ENCODE measurements at places on chromosomes 1 and 21.

DNA sequence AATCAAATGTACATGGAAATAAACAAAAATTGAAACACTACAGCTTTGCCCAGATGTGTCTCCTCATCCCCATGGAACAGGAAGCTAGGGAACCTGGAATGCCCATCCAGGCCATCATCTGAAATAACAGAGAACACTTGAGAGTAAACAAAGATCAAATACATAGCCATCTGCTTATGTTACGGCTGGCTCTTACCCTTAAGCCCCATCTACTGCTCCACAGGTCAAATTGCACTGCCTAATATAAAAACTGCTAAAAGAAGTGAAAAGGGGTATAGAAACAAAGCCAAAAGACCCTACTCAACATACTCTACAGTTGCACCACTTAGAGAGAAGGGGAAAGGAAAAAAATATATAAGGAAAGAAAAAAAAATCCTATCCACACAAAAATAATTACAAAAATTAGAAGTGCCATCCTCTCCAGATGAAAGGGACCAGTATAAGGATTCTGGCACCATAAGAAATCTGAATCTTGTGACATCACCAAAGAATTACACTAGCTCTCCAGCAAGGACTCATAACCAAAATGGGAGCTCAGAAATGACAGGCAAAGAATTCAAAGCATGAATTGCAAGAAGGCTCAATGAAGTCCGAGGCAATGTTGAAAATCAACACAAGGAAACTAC, 26.9 kb downstream of the OR6Y1 start:
- DNase-seq = no peak

DNA sequence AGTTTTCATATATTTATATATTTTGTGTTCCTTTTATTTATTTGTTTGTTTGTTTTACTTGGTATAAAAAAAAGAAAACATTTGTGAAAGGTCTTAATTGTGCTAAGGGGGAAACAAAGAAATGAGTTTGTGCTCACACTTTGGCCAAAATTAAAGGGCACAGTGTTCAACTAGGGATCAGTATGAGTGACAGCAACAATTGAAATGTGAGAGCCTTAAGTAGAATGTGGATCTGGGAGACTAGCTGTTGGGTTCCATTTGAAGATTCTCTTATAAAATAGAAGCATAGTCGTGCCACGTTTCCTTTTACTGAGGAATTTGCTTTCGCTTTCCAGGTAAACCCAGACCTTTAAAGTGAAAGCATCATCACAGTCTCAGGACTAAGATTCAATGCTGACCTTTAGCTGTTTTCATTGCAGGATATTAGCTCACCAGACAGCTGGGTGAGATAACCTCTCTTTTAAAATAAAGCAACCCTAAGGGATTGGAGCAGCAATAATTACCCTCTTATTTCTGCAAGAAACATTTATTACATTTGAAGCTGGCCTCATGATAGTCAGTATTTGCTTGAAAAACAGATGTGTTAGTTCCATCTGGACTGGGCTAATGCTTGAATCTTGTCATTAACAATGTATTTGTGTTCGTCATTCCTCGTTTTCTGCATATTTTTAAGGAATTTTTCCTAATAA, 37.1 kb upstream of the CD55 start:
- DNase-seq = no peak

GRCh38 chr1:61140778-61141177, 58.4 kb downstream of the NFIA start:
- DNase-seq = no peak

DNA sequence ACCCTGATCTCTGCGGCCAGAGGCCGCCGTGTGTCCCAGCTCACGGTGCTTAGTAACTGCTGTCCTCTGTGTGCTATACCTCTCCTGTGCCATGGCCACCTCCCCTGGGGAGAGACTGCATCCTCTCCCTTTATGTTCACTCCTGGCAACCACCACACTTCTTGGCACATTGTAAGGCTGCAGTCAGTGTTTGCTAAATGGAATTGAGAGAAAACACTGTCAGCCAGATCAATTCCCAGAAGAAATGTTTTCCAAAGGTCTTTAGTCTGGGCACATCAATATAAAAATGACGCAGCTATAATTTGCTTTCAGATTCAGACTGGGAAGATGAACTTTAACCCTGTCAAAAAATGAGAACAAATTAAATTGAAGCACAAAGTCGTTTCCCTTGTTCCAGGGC, 96.8 kb downstream of the BEND5 start:
- no peak for DNase-seq

DNA sequence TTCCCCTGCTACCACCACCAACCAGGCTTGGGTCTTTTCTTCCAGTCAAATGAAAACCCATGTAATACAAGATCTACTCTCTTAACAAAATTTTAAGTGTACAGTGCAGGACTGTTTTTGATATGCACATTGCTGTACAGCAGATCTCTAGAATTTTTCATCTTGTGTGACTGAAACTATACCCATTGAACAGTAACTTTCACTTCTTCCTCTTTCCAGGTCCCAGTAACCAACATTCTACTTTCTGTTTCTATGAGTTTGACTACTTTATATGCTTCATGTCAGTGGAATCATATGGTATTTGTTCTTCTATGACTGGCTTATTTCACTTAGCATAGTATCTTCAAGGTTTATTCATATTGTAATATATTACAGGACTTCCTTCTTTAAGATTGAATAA, 45.3 kb upstream of the PLPPR4 start:
- no peak for DNase-seq

DNA sequence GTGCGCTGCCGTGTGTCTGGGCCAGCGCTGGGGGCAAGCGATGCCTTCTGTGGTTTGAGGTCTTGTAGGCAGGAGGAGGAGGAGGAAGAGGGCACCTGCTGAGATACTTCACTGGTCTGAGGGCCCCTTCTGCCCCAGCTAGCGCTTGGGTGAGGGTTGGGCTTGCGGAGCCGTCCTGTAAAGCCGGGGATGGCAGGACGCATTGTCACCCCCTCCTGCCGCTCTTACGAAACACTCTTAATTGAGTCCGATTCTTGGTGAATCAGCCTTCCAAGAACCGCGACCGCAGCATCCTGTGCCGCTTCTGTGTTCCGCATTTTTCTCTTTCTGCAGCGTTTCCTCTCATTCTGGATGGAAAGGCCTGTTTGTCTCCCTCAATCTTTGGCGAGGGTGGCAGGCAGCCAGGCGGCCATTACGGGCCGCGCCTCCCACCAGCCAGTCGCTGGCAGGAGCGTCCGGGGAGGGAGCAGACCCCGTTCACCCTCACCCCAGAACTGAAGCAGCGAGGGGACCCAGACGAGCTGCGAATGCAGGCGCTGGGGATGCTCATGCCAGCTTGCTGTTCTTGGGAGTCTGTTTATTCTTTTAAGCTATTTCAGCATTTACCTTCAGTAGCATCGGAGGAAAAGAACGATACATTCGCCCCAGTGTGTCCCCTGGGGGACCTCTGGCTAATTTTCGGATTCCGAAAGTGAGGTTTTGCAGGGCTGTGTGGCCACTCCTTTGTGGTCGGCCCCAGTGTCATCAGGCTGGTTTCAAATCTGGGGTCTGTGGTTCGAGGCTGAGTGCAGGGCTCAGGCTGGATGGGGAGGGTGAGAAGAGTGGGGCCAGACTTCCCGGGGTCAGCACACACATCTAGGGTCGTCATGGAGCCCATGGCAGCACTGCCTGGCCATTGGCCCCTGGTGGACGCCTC, 62.7 kb downstream of the SKI start:
- no peak for DNase-seq

DNA sequence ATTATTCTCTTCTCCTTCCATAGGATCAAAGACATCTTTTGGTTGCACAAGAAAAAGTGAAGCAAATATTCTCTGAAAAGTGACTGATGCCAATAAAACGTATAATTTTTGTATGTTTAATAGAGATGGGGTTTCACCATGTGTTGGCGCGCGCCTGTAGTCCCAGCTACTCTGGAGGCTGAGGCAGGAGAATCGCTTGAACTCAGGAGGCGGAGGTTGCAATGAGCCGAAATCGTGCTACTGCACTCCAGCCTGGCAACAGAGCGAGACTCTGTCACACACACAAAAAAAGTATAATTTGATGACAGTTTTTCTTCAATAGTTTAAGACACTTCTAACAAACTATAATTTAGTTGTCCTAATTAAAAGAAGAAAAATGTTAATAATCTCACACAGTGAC, 23.8 kb downstream of the ANP32E start:
- DNase-seq = no peak

- DNase-seq = no peak
Measured at GRCh38 chr1:25996966-25997827, 666 bp downstream of the PAFAH2 start.

DNA sequence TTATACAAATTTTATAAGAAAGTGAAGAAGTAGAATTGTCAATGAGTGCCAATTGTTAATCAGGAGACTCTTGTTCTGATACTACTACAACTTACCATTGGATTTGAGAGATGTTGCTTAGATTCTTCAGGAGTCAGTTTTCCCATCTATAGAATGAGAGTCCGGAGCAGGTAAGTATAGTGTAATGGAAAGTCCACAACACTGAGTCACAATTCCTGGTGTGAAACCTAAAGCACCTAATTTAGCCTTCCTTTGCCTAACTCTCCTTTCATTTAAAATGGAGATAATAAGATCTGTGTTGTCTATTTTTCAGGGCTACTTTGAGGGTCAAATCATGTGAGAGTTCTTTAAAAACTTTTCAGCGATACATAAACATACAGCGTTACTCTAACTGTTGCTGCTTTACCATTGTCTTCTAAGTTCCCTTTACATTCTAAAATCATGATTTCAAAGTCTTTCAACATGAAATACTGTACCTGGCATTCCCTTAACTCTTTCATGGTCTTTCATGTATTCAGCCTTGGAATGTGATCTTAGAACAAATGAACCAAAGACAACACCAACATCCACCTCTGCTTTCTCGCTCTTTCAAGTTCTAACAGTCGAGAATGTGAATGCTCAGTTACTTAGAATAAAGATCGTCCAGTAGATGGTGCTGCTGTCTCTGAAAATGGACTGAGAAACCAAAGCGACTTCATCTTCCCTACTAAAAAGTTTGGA, 90.9 kb downstream of the SLC30A10 start:
- peak; percentile 24 for DNase-seq

DNA sequence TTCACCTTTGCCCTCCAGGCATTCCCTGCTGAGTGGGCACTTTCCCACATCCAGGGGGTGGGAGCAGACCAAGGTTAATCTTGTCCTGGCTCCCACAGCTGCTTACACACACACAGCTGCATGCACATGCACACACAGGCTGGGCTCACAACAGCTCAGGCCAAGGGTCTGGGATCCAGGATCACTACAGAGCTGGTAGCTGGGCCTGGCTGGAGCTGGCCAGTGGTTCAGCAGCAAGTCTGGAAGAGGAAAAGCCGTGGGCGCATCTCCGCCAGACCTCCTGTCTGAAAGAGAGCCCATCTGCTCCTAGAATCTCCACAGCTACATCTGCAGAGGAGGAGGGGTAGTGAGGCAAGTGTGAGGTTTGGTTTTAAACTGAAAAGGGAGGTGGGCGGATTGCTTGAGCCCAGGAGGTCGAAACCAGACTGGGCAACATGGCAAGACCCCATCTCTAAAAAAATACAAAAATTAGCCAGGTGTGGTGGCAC, 3.8 kb downstream of the CDK18 start:
- DNase-seq = no peak

DNA sequence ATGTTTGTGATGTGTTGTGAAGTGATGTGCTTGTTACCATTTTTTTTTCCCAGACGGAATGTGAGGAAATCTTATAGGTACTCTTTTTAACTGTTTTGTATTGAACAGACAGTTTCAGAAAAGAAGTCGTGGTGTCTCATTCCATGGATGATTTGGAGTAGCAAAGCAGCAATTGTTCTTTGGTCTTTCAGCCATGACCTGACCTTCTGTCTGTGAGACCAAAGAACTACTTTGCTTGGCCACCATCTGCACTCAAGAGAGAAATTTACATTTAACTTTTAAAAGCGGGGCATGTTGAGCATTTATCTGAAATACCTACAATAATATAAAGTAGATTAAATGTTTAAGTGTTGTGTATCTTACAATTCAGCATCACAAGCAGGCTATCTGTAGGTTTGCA, 90.2 kb downstream of the SDCCAG8 start:
- no peak for DNase-seq

GRCh38 chr1:212557739-212558692, 50.5 kb upstream of the ATF3 start:
- no peak for DNase-seq

GRCh38 chr1:184931566-184931965, 42.7 kb downstream of the NIBAN1 start:
- DNase-seq = no peak

GRCh38 chr1:10196976-10197375, 13.4 kb upstream of the KIF1B start:
- no peak for DNase-seq

- DNase-seq = no peak
Measured at GRCh38 chr21:42348762-42349161, 2.0 kb downstream of the TFF2 start.

- no peak for DNase-seq
Measured at GRCh38 chr1:57089221-57089620, 123.4 kb upstream of the C8B start.

Measured in DMS 273 treated with DMSO at 0.1 percent for 48 hours (cell line).